T-helper 1 cell (primary cell): ENCODE measurements at places on chromosomes 3 and 15.

GRCh38 chr3:111902534-111902933 lies 43.5 kb downstream of the PHLDB2 start:
- DNase-seq, result no peak

DNA sequence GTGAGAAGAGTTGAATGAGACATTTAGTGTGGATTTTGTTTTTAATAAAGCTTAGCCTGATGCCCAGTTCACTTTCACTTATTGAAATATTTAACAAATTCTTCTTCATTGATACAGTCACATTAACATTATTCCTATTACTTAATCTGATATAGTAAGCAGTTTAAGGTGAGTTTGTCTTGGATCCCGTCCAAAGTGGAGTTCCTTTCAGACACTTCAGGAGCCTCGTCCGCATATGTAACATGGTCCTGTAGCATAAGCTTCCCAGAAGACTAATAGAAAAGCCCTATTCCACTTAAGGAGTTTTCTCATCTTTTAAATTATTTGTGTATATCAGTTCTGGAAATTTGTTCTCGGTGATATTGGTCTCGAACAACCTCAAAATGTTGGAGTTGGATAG lies 39.7 kb upstream of the MLF1 start:
- no peak for DNase-seq

- no peak for DNase-seq
These were observed 2.4 kb downstream of the TRPM1 start for GRCh38 chr15:31098953-31099740.

DNA sequence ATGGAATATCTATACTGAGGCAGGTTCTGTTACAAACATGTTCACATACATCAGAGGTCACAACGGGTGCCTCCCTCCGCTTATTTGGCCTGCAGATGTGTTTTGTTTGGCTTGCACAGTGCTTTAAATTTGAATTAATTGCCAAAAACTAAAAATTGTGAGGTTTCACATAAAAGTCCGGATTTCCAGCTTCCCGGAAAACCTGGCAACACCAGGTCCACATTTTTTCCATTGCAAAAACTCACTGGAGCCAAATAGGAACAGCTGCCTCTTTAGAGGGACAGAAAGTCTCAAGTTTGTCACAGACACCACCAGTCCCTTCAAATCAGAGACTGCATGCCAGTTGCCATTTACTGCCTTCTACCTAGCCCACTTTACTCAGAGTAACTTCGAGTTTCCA lies 205.9 kb upstream of the MDFIC2 start:
- DNase-seq, result no peak

DNA sequence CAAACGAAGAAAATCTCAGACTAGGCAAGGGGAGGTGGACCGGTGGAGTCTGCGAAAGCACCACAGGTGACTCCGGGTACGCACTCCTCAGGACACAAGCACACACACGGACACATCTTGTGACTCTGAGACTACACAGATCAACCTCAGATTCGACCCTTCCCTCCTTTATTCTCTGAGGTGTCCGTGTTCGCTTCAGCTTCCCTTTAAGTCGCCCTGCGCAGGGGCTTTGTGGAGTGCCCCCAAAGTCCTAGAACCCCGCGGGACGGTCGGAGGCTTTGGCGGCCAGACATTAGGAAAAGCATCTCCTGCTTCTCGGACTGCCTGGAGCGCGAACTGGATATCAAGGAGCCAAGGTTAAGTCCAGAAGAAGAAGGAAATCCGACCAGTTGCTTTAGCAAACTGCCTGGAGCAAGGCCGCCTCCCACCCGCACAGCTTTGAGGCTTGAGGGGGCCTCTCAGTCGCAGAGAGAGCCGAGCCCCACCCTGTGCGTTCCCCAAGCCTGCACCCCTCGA lies 730 bp downstream of the DGKG start:
- no peak for DNase-seq

DNA sequence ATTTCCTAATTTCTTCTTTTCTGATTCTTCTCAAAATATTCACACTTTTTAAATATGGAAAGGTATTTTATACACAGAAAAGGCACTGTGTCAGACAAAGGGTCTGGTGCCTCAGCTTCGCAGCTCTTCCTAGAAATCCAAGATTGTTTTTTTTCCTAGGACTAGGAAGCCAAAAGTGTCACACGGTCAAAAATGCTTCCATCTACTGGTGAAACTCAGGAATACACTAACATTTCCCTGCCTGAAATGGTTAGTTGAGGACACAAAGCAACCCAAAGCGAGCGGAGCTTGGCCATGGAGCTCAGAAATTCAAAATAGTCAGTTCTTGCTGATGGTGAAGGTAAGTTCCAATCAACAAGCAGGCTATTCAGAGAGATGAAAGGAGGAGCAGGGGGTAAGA lies 426.5 kb upstream of the RASGRP1 start:
- DNase-seq, result no peak
